NCI-H1417 treated with DMSO at 0.1 percent for 48 hours (cell line): ENCODE measurements at places on chromosomes 12 and 14.

DNA sequence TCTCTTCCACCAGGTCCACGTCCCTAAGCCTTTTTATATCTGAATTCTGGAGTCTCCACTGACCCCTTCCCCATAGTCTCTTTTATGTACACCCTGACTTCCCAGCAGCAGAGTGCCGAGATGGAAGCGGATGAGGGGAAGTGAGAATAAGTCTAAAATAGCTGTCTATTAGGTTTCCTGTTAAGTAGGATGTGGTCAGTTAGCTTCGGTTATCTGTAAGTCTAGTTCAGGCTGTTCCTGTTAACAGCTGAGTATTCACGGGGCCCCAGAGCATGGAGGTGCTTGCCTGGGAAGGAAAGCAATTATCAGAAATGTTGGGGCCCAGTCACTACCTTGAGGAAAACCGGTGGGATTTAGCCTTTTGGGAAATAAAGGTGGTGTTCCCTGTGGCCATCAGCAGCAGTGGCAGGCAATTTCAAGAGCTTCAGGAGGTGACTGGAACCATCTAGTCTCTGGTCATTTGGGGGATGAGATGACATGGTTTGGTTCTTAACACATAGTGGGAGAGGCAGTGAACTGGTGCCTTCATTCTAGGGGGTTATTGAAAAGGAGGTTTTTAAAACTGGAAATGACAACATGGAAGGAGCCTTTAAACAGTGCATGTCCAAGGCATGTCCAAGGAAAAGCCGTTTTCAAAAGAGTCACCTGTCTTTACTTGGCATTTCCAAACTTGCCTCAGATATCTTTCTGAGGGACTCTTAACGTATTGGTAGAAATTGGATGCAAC is 21.8 kb downstream of the CHST11 start:
- no peak for DNase-seq

DNA sequence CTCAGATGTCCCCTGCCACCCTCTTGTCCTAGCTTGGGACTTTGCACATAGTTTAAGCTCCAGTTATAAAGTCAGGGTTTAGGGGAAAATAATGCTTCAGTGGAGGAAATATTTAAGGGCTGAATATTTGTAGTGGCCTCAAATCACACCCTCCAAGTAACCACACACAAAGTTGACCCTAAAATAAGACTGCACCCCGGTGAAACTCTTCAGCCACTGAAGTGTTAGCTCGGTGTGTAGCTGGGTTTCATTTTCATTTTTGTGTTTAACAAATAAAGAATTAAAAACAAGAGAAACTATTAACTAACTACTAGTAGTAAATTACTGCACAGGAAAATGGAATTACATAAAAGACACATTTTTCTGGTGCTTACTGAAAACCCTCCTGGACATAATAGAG is 14.8 kb upstream of the BCL11B start:
- no peak for DNase-seq

- no peak for DNase-seq
Observed at GRCh38 chr12:9650151-9650576, 19.3 kb upstream of the CLEC2D start.

DNA sequence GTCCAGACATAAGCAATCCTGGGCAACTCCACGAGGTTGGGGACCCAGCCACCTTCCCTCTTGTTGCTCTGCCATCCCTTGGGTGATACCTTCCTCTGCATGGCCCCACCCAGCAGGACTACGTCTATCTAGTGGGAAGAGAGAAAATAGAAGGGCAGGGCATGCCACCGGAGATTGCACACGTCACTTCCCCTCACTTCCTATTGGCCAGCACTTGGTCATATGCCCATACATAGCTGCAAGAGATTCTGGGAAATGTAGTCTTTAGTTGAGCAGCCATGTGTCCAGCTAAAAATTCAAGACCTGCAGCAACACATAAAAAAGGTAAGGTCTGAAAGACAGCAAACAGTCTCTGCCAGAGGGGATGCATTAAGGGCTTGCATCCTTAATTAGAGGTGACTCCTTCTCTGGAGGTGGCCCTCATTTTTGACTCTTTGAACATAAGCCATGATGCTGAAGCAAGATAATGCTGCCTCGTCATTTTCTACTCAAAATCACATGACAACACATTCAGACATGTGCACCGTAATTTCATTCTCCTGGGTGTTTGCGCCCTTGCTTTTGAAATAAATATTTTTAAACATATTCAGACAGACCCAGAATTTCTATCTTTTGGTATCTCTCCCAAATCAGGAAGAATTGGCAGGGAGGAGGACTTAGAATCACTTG is 91.8 kb upstream of the PWP1 start:
- DNase-seq = no peak

DNA sequence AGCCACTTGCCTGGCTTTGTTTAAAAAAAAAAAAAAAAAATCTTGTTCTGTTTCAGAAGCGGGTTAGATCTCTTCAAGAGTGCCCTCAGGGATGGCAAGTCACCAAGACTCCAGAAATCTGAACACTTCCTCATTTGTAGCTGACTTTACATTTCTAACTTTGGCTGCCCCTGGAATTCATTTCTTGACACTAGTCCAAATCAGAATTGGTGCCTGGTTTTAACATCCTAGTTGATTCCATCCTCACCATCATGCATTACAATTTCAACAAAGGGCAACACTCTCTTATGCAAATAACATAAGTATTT is 295.5 kb downstream of the RMST start:
- DNase-seq = no peak

GRCh38 chr12:94789510-94790225 is 139.3 kb upstream of the TMCC3 start:
- no peak for DNase-seq

GRCh38 chr12:112904571-112904970 is 2.2 kb upstream of the OAS1 start:
- no peak for DNase-seq

GRCh38 chr14:63671987-63672386 is 30.3 kb upstream of the WDR89 start:
- DNase-seq = no peak

GRCh38 chr12:64506955-64507354 is 55.0 kb downstream of the TBK1 start:
- no peak for DNase-seq

DNA sequence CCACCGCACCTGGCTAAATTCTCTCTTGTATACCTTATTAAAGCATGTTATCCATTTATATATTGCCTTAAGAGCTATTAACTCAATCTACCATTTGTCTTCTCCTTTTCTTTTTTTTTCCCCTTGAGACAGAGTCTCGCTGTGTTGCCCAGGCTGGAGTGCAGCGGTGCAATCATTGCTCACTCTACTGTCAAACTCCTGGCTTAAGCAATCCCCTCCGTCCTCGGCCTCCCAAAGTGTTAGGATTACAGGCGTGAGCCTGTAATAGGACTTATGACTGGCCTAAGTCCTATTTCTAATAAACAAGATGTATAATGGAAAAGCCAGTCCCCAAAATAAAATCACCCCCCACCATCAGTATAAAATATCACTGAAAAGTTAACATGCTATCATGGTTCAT is 14.4 kb downstream of the SNX6 start:
- DNase-seq = no peak

DNA sequence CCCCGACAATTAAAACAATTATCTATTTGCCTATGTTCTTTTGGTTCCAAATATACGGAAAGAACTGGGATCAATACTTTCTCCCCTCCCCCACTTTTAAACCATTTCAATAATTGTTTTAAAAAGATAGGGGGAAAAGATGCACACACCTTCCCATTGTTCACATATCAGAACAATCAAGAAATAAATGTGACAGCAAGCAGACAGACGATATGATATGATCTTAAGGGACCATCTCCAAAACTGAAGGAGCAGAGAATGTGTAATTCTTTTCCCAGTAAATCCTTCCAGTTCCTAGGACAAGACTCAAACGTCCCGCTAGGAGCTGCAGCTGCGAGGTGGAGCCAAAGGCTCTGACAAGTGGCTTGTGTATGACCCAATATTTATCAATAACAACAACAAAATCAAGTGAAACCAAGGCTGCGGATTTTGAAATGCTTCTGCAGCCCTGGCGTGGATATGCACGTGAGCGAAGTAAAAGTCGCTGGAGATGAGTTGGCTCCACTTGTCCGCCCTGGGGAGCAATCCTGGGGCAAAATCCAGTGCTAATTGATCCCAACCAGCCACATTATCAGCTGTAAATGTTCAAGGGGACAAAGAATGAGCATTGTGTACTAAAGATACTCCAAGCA is 8.2 kb upstream of the FOXG1 start:
- no peak for DNase-seq

GRCh38 chr12:12016284-12017100 is 54.2 kb upstream of the BCL2L14 start:
- DNase-seq = no peak

GRCh38 chr14:94469261-94469660 is 6.7 kb downstream of the SERPINA9 start:
- DNase-seq = no peak

- DNase-seq = no peak
Observed at GRCh38 chr14:82854901-82855300, 1321.2 kb upstream of the SEL1L start.

DNA sequence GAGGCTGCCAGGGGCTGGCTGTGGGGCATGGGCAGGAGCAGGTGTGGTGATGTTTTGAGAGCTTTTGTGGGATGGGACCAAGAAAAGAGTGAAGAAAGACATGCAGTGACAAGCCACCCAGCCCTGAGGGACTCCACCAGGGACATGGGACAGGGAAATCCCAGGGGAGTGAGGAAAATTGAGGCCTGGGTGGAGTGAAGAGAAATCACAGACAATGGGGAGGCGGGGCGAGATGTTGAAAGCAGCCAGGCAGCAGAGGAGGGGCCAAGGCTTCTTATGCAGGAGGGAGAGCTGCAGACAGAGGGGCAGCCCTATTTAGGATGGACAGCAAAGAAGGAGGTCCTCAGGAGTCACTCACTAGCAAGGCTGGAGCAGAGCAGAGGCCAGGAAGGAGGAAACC is 4.2 kb upstream of the KRT1 start:
- DNase-seq = no peak

GRCh38 chr12:49706351-49707127 is 666 bp downstream of the FMNL3 start:
- DNase-seq = no peak

- DNase-seq = no peak
Observed at GRCh38 chr12:18358077-18358476, 96.8 kb downstream of the PIK3C2G start.

DNA sequence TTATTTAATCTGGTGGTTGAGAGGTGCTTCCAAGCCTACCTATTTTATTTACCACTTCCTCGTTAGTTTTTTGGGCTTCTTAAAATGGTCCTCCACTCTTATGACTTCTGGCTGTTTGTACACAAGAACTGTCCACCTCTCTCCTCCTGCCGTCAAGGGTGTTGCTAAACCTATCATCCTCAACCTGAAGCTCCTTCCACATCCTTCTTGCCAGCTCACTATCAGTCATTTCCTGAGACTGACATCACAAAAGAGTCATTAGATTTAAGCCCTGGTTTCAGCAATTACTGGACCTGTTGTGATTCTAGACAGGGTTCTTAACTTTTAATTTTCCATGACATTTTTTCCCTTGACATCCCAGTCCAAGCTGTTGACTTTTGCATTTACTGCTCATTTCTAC is 91.9 kb downstream of the BICD1 start:
- no peak for DNase-seq

DNA sequence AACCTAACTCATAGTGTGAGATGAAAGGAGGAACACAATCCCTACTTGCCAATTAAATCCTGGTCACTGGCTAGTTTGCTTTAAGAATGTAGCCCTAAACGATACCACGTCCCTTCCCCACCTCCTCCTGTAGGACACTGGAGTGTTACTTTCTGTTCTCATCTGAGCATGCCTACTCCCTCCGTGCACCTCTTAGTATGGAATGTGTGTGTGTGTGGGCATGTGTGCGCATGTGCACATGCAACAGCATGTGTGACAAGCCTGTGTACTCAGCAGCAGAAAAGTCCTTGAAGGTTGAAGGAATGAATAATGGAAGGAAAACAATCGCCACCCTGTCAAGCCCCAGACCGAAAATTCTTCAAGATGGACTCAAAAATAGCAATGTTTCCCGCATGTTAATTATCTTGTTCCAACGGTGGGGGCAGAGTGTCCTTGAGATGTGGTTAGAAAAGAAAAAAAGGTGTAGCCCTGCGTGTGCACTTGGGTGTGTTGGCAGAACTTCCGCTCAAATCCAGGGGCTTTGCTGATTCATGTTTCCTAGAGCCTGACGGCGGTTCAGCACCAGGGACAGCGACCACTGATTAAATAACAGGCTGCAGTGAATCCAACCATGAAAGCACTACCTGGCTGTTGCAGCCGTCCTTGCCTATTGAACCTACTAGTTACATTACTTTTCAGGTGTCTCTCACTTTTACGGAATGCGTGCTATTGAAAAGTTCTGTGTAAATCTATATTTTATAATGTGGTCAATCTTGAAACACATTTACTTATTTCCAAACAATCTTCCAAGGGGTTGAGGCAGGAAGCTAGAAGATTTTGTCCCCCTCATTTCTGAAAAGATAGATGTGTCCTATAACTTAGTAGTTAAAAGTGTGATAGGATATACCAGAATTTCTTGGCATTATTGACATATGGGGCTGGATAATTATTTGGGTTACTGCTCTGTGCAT is 79.8 kb downstream of the SRRM4 start:
- no peak for DNase-seq

DNA sequence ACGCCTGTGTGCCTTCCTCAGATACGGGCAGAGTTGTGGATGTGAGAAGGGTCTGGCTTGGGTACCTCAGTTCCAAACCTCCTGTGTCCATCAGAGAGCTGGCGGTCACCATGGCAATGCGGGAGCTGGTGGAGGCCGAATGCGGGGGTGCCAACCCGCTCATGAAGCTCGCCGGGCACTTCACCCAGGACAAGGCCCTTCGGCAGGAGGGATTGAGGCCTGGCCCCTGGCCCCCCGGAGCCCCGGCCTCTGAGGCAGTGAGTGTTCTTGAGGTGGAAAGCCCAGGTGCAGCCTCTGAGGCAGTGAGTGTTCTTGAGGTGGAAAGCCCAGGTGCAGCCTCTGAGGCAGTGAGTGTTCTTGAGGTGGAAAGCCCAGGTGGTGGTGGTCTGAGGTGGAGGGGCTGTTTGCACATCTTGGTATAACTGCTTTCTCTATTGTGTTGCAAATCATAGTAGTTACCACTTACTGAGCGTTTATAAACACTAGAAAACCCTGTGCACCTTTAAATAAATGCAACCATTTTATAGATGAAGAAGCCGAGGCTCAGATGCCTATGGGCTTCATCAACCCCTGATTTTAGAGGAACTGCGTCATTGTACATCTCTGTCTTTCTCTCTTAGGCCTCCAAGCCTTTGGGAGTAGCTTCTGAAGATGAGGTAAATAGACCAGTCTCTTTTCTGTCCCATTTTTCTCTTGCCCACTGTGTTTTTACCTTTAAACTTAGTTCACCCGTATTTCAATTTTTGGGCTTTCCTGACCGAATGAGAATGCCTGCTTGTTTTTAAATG is 976 bp downstream of the PEX5 start:
- no peak for DNase-seq

DNA sequence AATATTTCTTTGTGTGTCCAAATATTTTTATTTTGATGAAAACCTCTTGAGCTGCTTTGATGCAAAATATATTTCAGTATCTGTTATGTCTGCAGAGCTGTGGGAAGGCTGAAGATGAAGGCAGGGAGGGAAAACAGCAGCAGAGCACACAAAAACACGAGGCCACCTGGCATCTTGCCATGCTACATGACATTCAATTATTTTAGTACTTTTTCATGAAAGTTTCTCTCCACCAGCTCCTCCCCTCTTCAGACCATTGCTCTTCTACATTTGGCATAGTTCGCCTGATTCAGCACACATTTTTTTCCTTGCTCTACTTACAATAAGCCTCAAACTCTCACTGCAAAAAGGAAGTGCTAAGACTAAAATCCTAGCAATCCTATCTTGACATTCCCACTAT is 4.6 kb upstream of the ALX1 start:
- no peak for DNase-seq
